ENCODE measurements at places on chromosomes 5 and 9.

DNA sequence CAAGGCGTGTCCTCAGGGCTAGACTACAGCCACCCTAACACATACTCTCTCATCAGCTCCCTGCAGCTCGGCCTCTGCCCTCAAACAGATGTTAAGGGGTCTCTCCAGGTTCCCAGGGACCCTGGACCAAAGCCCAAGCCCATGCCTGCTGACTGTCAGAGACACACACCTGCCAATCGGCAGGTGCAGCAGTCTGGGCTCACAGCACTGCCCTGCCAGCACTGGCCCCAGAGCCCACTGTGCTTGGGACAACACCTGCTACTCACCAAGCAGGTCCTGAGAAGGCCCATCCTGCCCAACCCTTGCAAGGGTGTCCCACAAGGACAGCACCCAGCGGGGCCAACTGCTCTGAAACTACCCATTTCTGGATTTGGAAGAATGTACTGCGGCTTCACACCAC is 20.2 kb upstream of the ZDHHC11 start:
- DNase-seq: no peak

- peak; percentile 63 for DNase-seq
Observed at GRCh38 chr5:32017692-32018367, 156.3 kb downstream of the GOLPH3 start.

DNA sequence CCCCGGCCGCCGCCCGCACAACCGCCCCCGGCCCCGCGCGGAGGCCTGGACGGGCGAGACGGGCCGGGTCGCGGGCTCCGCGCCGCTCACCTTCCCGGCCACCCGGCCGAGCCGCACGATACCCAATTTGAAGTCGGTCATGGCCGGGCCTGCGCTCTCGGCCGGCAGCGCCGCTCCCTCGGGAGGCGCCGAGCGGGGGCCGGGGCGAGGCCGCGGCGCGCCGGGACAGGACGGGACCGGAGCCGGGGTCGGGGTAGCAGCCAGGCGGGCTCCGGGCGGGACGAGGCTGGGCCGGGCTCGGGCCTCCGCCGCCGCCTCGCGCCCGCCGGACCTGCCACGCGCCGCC is 216 bp downstream of the ZMYND19 start:
- DNase-seq: no peak

- DNase-seq: peak; percentile 43
Observed at GRCh38 chr9:121499427-121500164, at the start of gene GGTA1. Gene GGTA1 (minus strand): TSS chr9:121499844. CDS start chr9:121467922, 31,922 bp downstream.

DNA sequence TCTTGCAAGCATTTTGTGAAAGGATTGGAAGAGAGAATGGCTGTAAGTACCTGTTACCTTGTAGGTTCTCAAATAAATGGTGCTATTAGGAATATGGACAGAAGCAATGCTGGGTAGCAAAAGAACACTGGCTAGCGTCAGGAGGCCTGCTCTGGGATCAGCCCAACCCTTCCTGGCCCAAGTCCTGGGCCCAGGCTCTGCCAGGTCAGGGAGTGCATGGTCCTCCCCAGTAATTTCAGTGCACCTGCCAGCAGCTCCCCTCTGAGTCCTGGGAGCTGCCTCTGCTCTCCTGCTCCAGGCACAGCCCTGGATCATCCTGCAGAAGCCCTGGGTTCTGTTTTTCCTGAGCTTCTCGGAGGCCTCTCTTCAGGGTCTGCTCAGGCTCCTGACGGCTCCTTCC is 89.5 kb upstream of the ARAP3 start:
- DNase-seq: no peak

DNA sequence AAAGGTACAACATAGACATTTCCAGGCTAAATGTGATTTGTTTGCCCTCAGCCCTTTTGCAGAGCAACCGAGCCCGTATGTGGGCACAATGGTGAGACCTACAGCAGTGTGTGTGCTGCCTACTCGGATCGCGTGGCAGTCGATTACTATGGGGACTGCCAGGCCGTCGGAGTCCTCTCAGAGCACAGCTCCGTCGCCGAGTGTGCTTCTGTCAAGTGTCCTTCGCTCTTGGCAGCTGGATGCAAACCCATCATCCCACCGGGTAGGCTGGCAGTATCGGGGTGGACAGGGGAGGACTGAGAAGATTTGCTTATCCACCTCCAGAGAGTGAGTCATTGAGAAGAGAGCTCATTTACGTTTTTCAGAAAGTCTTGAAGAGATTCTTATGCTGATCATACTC is 17.8 kb upstream of the GLIPR2 start:
- DNase-seq: no peak

DNA sequence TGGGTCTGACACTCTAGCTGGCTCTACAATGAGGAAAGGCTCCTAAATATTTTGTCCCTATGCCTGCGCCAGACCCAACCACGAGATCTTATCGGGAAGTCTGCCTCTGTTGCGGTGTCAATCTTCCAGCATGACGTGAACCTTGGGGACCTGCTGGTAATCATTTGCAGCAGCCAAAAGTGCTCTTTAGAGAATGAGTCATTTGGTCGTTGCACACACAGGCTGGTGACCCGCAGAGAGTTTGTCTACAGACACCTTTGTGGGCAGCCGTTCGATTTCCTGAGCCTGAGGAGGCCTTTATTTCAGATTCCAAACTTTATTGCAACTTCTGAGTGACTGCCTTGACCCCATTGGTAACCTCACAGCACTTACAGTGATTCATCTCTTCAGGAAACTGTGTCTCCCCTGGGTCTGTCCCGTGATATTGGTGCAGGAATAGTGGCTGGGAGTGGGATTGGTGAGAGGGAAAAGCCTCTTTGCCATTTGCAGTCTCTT is 326.1 kb downstream of the NSG2 start:
- DNase-seq: peak; percentile 90
